Suprapubic skin (tissue), 4 donors: ENCODE measurements at places on chromosomes 12 and 14. TPM values are rescaled to one million over a fixed set of nuclear protein-coding genes. Genes with fewer than 3 reads are reported as not detected.

Gene ERGIC2
- 34.6 TPM for total RNA-seq

Gene BCL2L14
- not detected for total RNA-seq

Gene PLA2G1B
- total RNA-seq = not detected

DNA sequence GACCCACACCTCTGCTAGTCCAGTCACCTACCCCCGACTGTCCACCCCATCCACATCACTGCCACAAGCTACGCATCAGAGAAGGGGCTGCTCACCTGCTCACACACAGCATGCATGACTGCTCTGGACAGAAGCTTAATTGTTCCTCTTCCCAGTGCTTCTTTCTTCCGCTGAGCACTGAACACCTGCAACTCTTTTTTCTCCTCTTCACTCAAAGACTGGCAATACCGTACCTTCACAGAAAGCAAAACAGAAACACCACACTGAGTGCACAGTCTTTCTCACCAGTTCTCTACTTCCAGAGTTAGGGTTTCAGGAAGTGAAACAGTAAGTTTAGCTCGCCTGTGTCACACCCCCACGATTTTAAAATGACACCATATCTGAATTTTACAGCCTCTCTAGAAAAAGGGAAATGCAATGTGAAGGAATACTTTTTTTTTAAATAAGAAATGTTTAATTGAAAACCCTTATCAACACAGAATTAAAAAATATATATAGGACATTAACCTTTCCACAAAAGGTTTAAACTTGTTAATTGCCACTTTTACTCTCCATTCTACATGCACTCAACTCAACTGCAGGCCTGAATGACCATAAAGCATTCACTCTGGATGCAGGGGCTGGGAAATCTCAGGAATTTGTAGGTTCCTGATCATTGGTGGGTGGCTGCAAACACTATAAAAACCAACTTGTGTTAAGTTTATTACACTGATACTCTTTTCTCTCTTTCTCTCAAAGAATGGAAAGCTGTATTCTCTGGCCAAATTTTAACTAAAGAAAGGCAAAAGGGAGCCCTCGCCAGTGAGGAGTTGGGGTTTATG, 120.0 kb downstream of the PRICKLE1 start:
- no peak overlapping the region for H3K27ac ChIP-seq
- H3K27me3 ChIP-seq = no peaks in the 10 kb centered on the region
- H3K4me3 ChIP-seq = no peak overlapping the region
- peaks cover 2% of the 10 kb centered on the region for H3K4me1 ChIP-seq
- H3K36me3 ChIP-seq = peaks cover 28% of the 10 kb centered on the region
- no peak for DNase-seq

Gene LRIG3
- 56.5 TPM for total RNA-seq

DNA sequence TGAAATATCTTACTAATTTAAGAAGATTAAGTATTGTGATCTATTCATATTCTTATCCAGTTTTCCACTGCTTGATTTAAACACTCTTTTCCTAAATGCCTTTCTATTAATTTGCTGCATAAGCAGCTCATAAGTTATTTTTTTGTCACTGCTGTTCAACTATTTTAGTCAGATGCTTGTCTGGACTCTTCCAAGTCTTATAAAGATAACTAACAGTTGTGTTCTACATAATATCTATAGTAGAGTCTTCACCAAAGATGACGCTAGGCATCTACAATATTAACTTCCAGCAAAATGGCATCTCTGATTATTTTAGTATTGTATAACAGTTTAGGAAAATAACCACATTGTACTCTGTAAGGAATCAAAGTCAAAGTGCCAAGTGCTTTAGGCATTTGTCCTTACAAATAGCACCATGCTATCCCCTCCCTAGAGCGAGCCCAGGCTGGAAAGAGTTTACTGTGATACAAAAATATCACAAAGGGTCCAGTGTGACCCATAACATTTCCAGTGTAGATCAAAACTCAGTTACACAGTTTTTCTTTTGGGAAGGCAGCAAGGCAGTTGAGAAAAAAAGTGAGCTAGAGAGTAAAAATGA, 98.2 kb downstream of the DENND5B start:
- H3K4me3 ChIP-seq = no peak overlapping the region
- no peak for DNase-seq
- H3K27ac ChIP-seq = peak overlapping the region; percentile 6
- H3K36me3 ChIP-seq = no peaks in the 10 kb centered on the region
- peaks cover 14% of the 10 kb centered on the region for H3K4me1 ChIP-seq
- H3K27me3 ChIP-seq = no peaks in the 10 kb centered on the region

GRCh38 chr12:58174316-58174715, 232.9 kb downstream of the ATP23 start:
- H3K27ac ChIP-seq = no peak overlapping the region
- no peak for DNase-seq
- H3K4me1 ChIP-seq = no peaks in the 10 kb centered on the region
- H3K4me3 ChIP-seq = no peak overlapping the region
- H3K36me3 ChIP-seq = no peaks in the 10 kb centered on the region

- no peak for DNase-seq
- no peak overlapping the region for H3K4me3 ChIP-seq
- H3K27me3 ChIP-seq = no peaks in the 10 kb centered on the region
These were observed 446.8 kb upstream of the SOX5 start for GRCh38 chr12:24396224-24396623.

Gene C12orf54
- total RNA-seq = not detected

DNA sequence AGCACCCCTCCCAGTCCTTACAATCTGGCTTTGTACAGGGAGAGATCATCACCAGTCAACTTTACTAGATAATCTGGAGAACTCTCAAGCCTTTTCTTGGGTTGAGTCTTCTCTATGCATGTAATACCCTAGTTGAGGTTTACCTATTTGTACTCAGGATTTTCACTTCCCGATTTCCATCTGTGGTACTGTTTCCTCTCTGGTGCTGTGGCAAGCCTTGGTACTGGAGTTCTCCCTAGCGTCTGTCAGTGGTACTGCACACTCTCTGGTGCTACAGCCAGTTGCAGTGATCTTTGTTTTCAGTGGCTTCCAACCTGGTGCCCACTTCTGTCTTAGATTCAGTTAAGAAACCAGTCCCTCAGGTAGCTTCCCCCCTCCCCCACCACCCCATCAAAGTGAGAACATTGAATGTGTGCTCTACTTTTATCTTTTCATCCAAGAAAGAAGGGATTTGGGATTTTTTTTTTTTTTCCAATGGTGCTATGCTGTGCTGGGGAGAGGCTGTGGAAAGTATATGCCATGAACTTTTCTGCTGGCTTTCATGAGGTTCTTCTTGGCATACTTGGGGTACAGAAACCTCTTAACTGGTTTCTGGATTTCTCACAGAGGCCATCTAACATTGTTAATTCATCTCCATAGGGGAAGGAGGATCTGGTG, 69.4 kb upstream of the EVL start:
- H3K4me1 ChIP-seq = peaks cover 14% of the 10 kb centered on the region
- no peak overlapping the region for H3K27ac ChIP-seq
- H3K36me3 ChIP-seq = no peaks in the 10 kb centered on the region
- no peaks in the 10 kb centered on the region for H3K27me3 ChIP-seq

DNA sequence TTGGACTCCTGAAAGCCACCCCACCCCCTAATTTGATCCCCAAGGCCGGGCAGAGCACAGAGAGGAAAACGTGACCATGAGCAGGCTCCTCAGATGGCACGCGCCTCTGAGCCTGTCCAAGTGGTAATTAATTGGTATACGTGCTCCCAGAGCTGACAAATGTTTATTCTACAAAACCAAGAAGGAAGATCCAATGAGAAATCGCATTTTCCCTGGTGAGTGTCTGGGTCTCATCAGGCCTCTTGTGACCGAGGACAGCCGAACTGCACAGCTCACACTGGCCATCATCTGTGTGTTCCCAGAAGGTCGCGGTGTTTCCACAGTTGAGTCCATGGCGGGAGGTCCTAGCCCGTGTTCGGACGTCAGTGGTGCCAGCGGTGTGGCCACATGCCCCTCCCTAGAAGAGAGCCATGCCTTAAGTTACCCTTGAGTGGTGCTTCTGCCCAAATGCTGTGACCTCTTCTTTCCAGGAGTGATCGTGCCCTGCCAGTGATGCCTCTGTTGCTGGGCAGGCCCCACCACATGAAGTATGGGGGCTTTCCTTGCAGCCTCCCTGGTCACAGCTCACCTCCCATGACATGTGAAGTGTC, 317.5 kb upstream of the RTL1 start:
- no peak overlapping the region for H3K27ac ChIP-seq
- no peak for DNase-seq
- no peaks in the 10 kb centered on the region for H3K4me1 ChIP-seq
- no peaks in the 10 kb centered on the region for H3K36me3 ChIP-seq

Gene COX8C
- total RNA-seq = not detected

GRCh38 chr14:69036757-69037506, 57.8 kb upstream of the ACTN1 start:
- no peak overlapping the region for H3K4me3 ChIP-seq
- no peak for DNase-seq
- peaks cover 9% of the 10 kb centered on the region for H3K4me1 ChIP-seq
- H3K27ac ChIP-seq = no peak overlapping the region
- no peaks in the 10 kb centered on the region for H3K36me3 ChIP-seq

- no peak overlapping the region for H3K27ac ChIP-seq
- H3K36me3 ChIP-seq = no peaks in the 10 kb centered on the region
- H3K4me1 ChIP-seq = no peaks in the 10 kb centered on the region
- no peak overlapping the region for H3K4me3 ChIP-seq
- H3K27me3 ChIP-seq = no peaks in the 10 kb centered on the region
These were observed 17.5 kb upstream of the SCARB1 start for GRCh38 chr12:124881123-124881522.

DNA sequence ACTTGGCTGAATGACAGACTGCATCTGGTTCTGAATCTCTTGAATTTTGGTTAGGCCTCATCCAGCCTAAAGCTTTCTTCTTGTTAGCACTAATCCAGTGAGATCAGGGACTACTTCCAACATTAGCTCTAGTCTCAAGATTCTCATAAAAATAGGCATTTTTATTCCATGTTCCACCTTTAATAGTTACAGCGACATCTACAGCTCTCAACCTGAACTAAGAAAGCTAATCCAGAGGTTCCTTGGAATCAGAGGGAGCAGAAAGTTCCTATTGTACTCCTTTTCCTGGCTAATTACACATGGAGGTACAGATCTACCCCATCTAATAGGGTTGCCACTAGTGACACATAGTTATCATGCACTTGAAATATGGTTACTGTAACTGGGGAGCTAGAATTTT, 391.9 kb downstream of the RMST start:
- H3K27ac ChIP-seq = no peak overlapping the region
- no peak overlapping the region for H3K4me3 ChIP-seq
- no peaks in the 10 kb centered on the region for H3K27me3 ChIP-seq
- no peak for DNase-seq
- no peaks in the 10 kb centered on the region for H3K36me3 ChIP-seq
- H3K4me1 ChIP-seq = no peaks in the 10 kb centered on the region

DNA sequence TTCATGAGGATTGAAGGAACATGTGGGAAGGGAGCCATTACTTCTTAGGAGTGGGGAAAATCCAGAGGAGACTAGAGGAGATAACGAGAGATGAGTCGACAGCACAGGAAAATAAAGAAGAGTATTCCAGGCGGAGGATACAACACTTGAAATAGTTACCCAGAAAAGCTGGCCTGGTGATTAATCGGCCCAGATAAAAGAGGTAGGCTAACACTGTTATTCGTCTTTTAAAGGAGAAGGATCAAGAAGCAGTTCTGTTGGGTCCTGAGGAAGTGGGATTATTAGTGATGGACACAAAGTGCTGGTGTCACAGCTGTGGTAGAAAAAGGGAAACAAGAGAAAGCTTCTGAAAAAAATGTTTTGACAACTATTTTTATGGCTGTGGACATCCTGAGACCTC, 425.3 kb downstream of the ZFP36L1 start:
- H3K27me3 ChIP-seq = no peaks in the 10 kb centered on the region
- DNase-seq = no peak
- H3K36me3 ChIP-seq = no peaks in the 10 kb centered on the region

DNA sequence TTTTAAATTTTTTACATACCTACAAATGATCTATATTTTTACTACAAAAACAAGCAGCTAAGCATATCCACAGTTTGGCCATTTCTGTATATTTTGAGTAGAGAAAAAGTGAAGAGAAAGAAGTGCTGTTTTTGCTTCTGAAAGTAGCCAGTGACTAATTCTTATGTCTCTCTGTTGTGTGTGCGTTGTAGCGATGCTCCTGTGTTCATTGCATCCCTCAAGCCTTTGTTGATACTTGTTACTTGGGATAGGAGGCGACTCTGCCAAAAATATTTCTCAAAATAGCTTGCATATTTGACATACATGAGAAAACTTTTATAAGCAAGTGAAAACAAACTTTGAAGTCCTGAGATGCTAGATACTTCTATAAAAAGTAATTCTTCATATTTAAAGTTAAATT, 714.1 kb downstream of the FSCB start:
- no peaks in the 10 kb centered on the region for H3K4me1 ChIP-seq
- no peak overlapping the region for H3K4me3 ChIP-seq
- no peaks in the 10 kb centered on the region for H3K27me3 ChIP-seq
- no peak overlapping the region for H3K27ac ChIP-seq
- H3K36me3 ChIP-seq = no peaks in the 10 kb centered on the region
- DNase-seq = no peak

- H3K27ac ChIP-seq = no peak overlapping the region
- no peaks in the 10 kb centered on the region for H3K36me3 ChIP-seq
- no peaks in the 10 kb centered on the region for H3K27me3 ChIP-seq
- DNase-seq = no peak
- H3K4me1 ChIP-seq = peaks cover 6% of the 10 kb centered on the region
These were observed 144.2 kb downstream of the SLC38A6 start for GRCh38 chr14:61125041-61125866.

Gene RNASE1
- 39.7 TPM for total RNA-seq

- H3K4me3 ChIP-seq = no peak overlapping the region
- H3K36me3 ChIP-seq = no peaks in the 10 kb centered on the region
- no peak overlapping the region for H3K27ac ChIP-seq
- no peaks in the 10 kb centered on the region for H3K27me3 ChIP-seq
- DNase-seq = no peak
- peaks cover 3% of the 10 kb centered on the region for H3K4me1 ChIP-seq
These were observed 28.7 kb downstream of the MSRB3 start for GRCh38 chr12:65307169-65307501.
